Hepatic stellate cell (primary cell): ENCODE measurements at places on chromosomes 2 and 18.

DNA sequence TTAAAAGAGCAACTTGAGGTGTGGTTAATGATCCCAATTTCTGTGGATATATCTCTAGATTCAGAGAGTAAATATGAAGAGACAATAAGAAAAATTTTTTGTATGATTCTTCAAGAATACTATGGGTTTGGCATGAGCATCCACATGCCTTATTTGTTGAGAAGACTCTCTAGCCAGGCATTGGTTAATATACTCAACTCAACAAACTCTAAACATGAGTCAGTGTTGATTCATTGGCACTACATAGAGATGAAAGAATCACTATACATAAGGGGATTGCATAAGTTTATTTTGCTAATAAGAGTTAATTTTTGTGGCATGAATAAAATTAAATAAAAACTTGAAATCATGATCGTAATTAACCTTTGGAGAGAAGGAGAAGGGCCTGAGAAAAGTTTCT lies 930.2 kb upstream of the LRRTM1 start:
- no peak for DNase-seq

DNA sequence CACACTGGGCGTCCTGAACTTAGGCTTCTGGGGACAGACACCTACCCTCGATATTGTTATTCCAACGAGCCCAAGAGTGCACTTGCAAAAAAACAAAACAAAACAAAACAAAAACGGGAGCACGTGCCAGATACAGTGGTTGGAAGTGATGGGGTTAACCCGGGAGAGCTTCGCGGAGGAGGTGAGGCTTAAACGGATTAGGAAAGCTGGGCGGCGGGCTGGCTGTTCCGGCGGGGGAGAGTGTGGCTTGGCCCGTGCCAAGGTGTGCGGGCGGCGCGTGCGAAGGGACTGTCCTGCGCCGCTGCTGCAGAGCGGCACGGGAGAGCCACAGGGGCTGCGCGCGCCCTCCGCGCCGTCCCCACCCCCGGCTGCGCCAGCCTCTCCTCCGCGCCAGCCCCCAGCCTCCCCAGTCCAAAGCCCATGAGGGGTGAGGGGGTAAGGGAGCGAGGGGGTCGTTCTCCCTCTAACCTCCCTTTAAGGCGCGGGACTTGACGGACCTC lies 1.5 kb upstream of the SLC30A3 start:
- no peak for DNase-seq

DNA sequence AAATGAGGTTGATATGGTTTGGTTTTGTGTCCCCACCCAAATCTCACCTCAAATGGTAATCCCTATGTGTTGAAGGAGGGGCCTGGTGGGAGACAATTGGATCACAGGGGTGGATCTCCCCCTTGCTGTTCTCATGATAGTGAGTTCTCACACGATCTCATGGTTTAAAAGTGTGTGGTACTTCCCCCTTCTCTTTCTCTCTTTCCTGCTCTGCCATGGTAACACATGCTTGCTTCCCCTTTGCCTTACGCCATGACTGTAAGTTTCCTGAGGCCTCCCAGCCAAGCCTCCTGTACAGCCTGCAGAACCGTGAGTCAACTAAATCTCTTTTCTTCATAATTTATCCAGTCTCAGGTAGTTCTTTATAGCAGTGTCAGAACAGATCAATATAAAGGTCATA lies 24.7 kb upstream of the FAM124B start:
- no peak for DNase-seq

- no peak for DNase-seq
Observed at GRCh38 chr2:237919593-237919992, 47.2 kb upstream of the UBE2F start.

DNA sequence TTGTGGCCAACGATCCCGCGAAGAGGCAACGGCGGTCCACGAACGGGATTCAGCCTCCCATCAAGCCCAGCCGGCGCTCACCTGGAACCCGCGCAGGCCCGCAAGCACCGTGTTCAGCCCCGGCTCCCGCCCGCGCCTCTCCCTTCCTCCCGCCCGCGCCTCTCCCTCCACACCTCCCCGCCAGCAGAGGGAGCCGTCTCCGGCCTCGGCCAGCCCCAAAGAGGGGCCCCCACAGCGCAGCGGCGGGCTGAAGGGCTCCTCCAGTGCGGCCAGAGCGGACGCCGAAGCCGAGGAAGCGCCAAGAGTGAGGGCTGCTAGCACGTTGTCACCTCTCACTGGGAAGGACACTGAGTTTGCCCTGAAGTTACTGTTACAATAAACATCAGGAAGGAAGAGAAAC lies 55.3 kb upstream of the LAPTM4A start:
- no peak for DNase-seq

GRCh38 chr2:158723921-158724802 lies 71.0 kb upstream of the DAPL1 start:
- DNase-seq: no peak

GRCh38 chr2:169294001-169294675 lies 68.2 kb downstream of the LRP2 start:
- DNase-seq: no peak

DNA sequence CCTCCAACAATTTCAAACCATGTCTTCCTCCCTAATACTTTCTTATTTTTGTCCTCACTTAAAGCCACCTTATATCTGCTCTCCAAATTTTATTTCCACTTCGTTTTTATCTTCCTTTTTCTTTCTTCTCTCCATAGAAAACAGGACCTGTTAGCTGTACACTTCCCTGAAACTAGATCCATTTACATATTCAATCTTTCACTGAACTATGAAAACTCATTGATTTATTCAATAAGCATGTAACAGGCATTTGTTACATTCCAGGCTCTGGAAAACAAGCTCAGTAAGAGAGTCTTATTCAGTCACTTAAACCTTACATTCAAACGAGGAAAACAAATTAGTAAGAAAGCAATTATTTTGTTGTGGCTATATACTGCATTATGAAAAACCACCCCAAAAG lies 1225.3 kb downstream of the SUCLG1 start:
- DNase-seq: no peak

DNA sequence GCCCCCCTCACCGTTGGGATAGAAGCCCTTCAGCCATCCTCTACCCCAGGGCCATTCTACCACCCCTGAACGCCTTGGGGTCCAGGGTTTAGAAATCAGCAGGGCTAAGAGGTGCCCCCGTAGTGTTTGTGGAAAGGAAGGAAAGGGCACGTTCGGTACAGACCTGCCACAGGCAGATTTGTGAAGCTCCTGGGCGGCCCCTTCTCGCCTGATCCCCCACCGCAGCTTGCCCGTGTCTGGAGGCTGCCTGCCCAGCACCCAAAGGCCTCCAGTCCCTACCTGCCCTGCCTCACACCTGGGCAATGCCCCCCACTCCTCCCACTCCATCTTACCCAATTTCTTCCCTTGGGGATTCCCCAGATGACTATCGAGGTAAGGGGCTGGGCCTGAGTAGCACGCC lies 21.2 kb downstream of the ATP6V1C2 start:
- no peak for DNase-seq

- DNase-seq: no peak
Observed at GRCh38 chr2:14288016-14288415, 344.5 kb upstream of the LRATD1 start.

- DNase-seq: no peak
Observed at GRCh38 chr2:159998243-159998642, 64.2 kb downstream of the PLA2R1 start.

- DNase-seq: no peak
Observed at GRCh38 chr18:79548077-79548450, 131.5 kb upstream of the CTDP1 start.

- DNase-seq: no peak
Observed at GRCh38 chr2:224309176-224309575, 92.7 kb downstream of the FAM124B start.
